T-helper 17 cell (primary cell): ENCODE measurements at places on chromosomes 7 and 10.

- no peak for DNase-seq
Measured at GRCh38 chr7:91496251-91496820, 232.1 kb downstream of the FZD1 start.

- DNase-seq = no peak
Measured at GRCh38 chr7:67462781-67463191, 466.2 kb downstream of the TYW1 start.

DNA sequence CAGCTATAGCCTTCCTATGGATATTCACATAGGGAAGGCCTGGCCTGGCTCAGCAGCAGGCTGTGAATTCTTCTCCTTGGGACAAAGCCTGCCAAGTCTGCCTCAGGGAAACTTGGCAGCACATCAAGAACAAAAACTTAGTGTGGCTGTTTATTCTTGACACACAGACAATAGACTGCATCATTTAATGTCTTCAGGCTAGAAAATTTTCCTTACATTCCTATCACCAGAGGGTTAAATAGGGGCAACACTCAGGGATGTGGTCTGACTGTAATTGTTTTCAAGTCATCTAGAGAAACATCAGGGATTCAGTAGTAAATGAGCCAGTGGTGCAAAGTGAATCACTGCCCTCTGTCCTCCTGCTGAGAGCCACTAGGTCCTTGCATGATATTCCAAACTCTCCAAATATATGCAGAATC, 137.3 kb downstream of the SEMA3C start:
- no peak for DNase-seq

- no peak for DNase-seq
Measured at GRCh38 chr7:12939694-12940093, 252.3 kb downstream of the ARL4A start.

DNA sequence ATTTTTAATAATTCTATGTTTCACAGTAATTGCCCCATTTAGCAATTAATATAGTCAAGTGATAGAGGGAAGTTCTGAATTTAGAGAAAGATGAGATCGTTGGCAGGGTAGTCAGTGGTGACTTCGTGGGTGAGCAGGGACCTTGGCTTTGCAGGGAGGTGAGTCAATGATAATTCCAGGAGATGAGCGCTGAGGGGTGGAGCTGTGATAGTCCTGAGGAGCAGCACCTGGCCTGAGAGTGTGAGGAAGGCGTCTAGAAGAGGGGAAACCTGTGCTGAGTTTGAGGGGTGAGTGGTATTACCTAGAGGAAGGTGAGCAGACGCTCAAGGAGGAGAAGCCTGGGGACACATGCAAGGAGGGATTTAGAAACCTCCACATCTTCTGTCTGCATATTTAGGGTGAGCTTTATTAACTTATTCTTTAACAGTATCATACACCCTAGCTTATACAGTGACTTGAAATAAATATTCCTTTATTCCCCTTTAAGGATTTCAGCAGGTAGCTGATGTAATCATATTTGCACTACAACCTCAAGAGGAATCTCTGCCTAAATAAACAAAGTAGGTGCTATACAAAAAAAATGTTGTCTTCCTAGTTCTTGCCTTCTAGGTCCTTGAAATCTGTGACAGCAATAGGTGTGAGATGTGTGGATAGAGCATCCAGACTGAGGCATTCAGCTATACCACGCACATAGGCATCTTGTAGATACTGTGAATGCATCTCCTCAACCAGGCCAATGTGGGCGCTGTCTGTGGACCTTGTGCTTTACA, 2.1 kb upstream of the TRIL start:
- no peak for DNase-seq
